ENCODE measurements at places on chromosomes 16 and 17. TPM values are rescaled to one million over a fixed set of nuclear protein-coding genes. Genes with fewer than 3 reads are reported as not detected.

- H3K4me1 ChIP-seq, result peaks cover 20% of the 10 kb centered on the region
- peaks cover 15% of the 10 kb centered on the region for H3K27me3 ChIP-seq
- H3K27ac ChIP-seq, result no peak overlapping the region
- DNase-seq, result peak; percentile 48
- H3K36me3 ChIP-seq, result peaks cover 4% of the 10 kb centered on the region
Observed at GRCh38 chr17:2055292-2056205, 646 bp downstream of the HIC1 start.

DNA sequence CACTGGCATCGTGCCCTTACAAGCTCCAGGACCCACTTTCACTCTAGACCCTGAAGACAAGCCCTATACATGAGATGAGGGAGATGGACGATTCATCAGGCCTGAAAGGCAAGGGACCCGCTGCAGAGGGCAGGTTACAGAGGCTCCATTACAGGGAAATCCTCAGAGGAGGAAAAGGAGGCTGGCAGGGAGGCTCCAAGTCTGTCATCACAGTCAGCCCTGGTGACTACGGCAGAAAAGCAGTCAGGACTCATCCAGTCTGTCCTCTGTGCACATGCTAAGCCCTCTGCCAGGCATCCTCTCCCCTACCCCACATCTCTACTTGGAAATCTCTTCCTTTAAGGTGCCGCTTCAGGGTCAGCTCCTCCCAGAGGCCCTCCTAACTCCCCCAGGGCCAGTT lies 197.7 kb upstream of the CDH5 start:
- no peaks in the 10 kb centered on the region for H3K4me1 ChIP-seq
- H3K4me3 ChIP-seq, result no peak overlapping the region
- H3K36me3 ChIP-seq, result no peaks in the 10 kb centered on the region
- H3K27me3 ChIP-seq, result no peaks in the 10 kb centered on the region

GRCh38 chr17:36879027-36879426 lies 58.2 kb upstream of the LHX1 start:
- no peak overlapping the region for H3K27ac ChIP-seq
- H3K4me3 ChIP-seq, result no peak overlapping the region
- H3K36me3 ChIP-seq, result peaks cover 4% of the 10 kb centered on the region
- DNase-seq, result no peak
- H3K4me1 ChIP-seq, result peaks cover 7% of the 10 kb centered on the region

- H3K36me3 ChIP-seq, result no peaks in the 10 kb centered on the region
- H3K4me1 ChIP-seq, result peaks cover 13% of the 10 kb centered on the region
- peak overlapping the region; percentile 70 for H3K4me3 ChIP-seq
- peak; percentile 9 for DNase-seq
- H3K27me3 ChIP-seq, result peaks cover 73% of the 10 kb centered on the region
Observed at GRCh38 chr16:86578611-86579267, 390 bp downstream of the FOXL1 start.

DNA sequence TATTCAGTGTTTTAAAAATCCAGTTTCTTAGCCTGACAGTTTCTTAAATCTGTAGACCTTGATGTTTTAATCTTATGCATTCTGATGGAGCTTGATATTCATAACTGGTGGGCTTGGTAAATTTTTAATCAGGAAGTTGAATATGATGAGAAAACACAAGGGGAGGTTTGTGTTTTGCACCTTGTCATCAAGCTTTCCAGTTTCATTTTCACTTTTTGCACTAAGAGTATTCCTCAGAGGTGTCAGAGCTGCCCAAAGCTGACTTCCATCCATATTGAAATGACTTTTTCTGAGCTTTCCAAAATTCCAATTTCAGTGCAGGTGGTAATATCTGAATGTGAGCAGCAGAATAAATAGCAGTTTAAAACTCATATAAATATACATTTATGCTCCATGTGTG lies 555.0 kb upstream of the RBFOX1 start:
- no peaks in the 10 kb centered on the region for H3K36me3 ChIP-seq
- peak overlapping the region; percentile 15 for H3K4me3 ChIP-seq

- H3K27ac ChIP-seq, result no peak overlapping the region
- no peaks in the 10 kb centered on the region for H3K4me1 ChIP-seq
- no peak overlapping the region for H3K4me3 ChIP-seq
- peaks cover 8% of the 10 kb centered on the region for H3K27me3 ChIP-seq
- DNase-seq, result no peak
- no peaks in the 10 kb centered on the region for H3K36me3 ChIP-seq
Observed at GRCh38 chr16:56081371-56081770, 109.9 kb upstream of the GNAO1 start.

GRCh38 chr16:72848759-72849664 lies 198.9 kb downstream of the ZFHX3 start:
- H3K27me3 ChIP-seq, result peaks cover 14% of the 10 kb centered on the region
- H3K4me3 ChIP-seq, result no peak overlapping the region
- H3K4me1 ChIP-seq, result peaks cover 19% of the 10 kb centered on the region
- DNase-seq, result no peak
- no peaks in the 10 kb centered on the region for H3K36me3 ChIP-seq
- H3K27ac ChIP-seq, result no peak overlapping the region

The ABCA5 gene
- total RNA-seq, result 31.1 TPM

The WBP2 gene
- 109 TPM for total RNA-seq

The TBX2 gene
- total RNA-seq, result 0.44 TPM

The P2RX1 gene
- 1.6 TPM for total RNA-seq

The TBC1D26 gene
- total RNA-seq, result 0.74 TPM
